NCI-H1417 (cell line): ENCODE measurements at places on chromosomes 7 and 10.

- DNase-seq = peak; percentile 72
These were observed 552.7 kb downstream of the DNAJB6 start for GRCh38 chr7:157889480-157889879.

GRCh38 chr10:7373039-7373438 is 37.8 kb downstream of the SFMBT2 start:
- no peak for DNase-seq

DNA sequence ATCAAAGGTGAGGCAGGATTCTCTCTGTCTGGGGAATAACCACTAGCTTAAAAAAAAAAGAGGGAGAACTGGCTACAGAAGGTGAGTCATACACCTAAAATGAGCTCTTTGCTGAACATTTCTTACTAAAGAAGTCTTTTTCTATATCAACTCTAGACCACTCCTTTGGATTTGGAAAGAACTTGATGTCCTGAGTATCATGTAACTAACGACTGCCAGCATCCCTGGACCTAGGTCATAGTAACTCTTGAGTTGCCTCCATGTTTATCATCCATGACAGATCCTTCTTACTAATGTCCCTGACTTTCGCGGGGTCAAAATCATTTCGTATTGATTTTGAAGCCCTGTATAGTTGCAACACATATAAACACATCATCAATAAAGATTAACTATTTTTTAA is 89.1 kb downstream of the CNOT4 start:
- no peak for DNase-seq

DNA sequence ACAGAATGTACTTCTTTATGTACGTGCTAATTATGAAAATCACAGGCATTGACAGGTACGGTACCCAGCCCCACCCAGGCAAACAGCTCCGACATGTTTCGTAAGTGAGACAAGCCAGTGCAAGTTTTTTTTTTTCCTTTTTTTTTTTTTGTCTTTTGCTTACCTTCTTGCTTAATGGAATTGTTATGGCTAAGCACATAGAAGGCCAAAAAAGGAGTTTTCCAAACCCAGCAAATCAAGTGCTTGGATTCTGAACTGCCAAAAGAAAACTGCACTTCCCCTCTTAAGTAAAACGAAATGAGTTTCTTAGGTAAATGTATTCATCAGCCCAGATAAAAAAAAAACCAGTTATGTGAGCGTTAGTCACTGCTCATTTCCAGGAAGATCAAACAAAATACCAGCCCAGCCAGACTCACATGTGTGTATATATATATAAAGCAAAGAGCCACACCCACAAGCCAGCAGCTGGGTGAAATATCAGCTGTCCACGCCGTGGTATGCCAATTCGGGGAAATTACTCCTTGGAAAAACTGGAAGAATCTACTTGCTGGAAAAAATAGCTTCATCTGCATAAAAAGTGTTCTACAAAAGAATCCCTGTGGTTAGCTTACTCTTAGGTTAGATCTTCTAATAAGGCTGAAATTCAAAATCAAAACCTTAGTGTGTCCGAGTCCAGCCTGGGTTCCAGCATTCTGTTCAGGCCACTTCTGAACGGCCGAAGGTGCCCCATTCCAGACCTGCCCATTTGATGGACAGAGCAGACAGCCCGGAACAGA is 8.0 kb downstream of the KLF6 start:
- DNase-seq = no peak

- DNase-seq = no peak
These were observed 14.0 kb upstream of the ZNF273 start for GRCh38 chr7:64888901-64889685.

DNA sequence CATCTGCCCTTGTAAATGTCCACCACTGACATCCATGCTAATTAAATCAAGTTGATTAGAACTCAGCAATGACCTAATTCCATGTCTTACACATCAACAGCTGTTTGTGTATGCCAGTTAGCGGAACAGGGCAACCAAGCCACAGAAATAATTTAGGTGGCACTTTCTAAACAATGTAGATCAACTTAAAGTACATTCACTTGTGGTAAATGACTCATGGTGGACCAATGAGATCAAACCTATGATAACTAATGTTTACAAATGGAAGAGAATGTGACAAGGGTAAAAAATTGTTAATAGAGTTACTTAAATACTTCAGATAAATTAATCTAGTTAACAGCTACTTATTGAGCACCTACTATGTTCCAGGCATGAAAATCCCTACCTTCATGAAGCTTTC is 63.1 kb upstream of the ICA1 start:
- DNase-seq = no peak

GRCh38 chr7:120280743-120281142 is 7.8 kb downstream of the KCND2 start:
- DNase-seq = no peak

- no peak for DNase-seq
These were observed 163.6 kb downstream of the GNAI1 start for GRCh38 chr7:80298201-80298600.

DNA sequence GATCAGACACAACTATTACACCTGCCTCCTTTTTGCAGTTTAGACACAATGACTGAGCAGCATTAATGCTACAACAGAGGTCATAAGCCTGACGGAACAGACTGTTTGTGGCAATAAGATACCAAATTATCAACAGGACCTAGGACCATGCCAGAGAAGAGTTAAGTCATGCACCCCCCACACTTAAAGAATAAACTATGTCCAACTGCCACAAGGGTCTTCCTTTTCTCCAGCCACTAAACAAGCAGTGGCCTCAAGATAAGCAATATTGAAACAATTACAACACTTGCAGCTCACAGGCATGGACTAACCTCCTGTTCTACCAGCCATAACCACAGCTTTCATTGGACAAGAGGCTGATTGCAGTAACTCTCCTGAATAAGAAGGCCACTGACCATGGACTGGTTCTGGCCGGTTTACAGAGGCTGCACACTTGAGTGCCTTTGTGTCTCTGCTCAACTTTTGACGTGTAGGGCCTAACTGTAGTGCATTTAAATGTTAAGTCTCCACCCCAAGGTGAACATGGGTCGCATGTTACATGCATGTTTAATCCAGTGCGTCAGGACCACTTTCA is 104.4 kb downstream of the STRA8 start:
- no peak for DNase-seq

- no peak for DNase-seq
These were observed 31.4 kb downstream of the ITPRIP start for GRCh38 chr10:104306897-104307296.

DNA sequence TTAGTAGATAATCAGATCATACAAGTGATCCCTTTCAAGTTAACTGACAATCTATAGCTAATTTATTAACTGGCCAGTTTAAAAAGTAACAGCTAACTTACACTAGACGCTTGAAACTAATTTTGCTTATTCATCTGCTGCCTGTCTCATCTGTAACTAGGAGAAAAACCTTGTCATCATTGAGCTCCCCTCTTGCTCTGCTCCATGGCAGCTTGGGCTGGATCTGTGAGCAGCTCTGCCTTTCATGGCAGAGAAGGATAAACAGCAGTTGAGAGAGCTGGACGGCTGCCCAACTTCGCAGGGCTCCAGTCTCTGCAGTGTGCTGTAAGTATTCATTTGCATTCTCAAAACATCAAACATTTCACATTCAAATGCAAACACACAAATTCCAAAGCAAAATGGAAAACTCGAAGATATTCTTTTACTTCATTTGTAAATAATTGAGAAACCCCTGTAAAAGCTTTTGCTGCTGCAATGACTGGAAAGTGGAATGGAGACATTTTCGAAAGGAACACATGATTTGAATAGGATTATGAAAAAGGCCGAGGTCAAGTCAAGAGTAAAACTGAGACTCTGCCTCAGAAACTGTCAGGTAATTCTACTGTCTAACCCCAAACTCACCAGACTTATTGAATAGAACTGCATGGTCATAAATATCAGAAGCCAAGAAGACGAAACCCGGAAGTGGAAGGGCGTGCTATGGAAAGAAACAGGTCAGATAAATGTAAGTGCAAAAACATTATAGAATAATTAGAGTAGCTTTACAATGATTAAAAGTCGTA is 17.6 kb downstream of the SLC35B4 start:
- no peak for DNase-seq

DNA sequence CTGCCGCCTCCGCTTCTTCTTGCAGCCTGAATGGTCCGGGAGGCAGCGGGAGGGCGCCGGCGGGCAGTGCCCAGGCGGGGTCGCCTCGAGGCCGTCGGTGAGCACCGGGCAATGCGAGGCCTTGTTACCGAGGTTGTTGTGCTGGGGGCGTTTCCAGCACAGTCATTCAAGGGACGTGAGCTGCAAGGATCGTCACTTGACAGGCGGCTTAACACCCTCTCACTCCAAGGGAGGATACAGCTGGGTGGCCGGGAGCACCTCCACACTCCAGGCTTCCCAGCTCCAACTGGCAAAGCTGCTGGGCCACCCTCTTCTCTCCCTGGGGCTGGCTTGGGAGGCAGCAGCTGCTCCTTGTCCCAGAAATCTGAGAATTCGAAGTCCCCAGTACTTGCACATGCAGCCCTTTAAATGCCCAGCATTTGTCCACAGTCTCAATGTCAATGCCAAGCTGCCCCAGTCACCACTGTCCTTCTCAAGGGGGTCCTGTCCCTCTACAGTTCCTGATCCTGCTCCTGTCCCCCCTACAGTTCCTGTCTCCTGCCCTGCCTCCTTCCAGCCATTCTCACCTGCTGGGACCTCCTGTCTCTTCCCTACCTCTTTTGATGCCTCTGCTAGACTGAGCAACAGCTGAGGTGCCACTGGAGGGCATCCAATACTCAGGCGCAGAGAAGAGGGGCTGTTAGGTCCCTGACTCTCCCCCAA is 4.4 kb upstream of the HOXA11 start:
- no peak for DNase-seq

DNA sequence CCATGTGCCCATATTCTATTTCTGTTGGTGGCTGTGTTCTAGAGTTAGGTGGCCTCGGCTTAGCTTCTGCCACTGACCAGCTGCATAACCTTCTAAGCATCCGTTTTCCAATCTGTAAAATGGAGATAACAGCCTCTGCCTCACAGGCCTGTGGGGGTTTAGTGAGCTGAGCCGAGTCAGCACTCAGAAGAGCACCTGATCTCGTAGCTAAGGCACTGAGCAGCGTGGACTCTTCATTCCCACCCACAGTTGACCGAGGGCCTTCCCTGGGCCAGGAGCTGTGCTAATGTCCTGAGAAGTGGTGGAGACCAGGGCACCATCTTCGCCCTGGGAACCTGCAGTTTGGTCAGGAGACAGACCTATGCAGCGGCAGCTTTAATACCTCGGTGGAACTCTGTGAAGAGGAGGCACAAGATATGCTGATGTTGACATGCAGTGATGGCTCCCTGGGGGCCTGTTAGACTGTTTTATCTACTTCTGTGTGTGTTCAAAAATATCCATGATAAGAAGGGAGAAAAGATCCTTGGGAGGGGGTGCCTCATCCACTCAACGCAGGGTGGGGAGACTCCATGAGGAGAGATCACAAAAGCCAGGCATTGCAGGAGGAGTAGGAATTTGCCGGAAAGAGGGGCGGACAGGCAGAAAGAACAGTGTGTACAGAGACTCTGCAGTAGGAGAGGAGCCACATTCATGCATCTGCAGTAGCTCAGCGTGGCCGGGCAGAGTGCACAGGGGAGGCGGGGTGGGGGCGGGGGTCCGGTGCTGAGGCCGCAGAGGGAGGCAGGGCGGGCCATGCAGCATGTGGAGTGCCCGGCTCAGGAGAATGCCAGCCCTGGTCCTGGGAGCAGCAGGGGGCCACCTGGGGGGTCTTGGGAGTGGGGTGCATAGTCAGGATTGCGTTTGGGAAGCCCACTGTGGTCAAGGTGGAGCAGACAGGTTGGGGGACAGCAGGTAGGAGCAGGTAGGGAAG is 136.8 kb downstream of the C10orf105 start:
- DNase-seq = no peak

GRCh38 chr7:91835091-91835825 is 45.2 kb downstream of the MTERF1 start:
- DNase-seq = no peak

GRCh38 chr10:70355051-70356021 is 27.1 kb downstream of the LRRC20 start:
- DNase-seq = no peak

DNA sequence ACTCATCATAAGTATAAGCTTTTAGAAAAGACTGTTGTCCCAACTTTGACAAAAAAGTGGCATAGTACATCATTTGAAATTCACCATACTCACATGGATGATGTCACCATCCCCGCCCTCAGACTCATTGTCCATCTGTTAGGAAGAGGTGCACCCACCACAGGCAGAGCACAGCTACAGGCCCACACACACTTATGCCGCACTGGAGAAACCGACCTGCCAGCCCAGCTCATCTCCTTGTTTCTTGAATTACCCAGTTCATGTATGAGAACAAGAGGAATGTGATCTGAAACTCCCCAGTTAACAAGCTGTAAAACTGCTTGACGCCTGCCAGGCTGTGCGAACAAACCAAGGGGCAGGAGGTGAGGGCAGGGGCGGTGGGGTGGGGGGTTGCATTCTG is 312.0 kb downstream of the DPP6 start:
- DNase-seq = no peak

GRCh38 chr10:12564173-12564572 is 214.8 kb downstream of the CAMK1D start:
- DNase-seq = no peak

DNA sequence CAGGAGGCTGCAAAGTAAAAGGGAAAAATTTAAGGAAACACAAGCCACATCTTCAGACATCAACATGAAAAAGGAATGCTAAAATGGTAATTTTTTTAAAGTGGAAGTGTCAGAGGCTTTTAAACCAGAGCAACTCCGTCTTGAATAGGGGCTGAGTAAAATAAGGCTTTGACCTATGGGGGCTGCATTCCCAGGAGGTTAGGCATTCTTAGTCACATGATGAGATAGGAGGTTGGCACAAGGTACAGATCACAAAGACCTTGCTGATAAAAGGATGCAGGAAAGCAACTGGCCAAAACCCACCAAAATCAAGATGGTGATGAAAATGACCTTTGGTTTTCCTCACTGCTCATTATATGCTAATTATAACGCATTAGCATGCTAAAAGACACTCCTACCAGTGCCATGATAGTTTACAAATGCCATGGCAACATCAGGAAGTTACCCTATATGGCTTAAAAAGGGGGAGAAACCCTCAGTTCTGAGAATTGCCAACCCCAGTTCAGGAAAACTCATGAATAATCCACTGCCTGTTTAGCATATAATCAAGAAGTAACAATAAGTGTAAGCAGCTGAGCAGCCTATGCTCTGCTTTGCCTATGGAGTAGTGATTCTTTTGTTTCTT is 128.3 kb downstream of the SKAP2 start:
- DNase-seq = no peak

DNA sequence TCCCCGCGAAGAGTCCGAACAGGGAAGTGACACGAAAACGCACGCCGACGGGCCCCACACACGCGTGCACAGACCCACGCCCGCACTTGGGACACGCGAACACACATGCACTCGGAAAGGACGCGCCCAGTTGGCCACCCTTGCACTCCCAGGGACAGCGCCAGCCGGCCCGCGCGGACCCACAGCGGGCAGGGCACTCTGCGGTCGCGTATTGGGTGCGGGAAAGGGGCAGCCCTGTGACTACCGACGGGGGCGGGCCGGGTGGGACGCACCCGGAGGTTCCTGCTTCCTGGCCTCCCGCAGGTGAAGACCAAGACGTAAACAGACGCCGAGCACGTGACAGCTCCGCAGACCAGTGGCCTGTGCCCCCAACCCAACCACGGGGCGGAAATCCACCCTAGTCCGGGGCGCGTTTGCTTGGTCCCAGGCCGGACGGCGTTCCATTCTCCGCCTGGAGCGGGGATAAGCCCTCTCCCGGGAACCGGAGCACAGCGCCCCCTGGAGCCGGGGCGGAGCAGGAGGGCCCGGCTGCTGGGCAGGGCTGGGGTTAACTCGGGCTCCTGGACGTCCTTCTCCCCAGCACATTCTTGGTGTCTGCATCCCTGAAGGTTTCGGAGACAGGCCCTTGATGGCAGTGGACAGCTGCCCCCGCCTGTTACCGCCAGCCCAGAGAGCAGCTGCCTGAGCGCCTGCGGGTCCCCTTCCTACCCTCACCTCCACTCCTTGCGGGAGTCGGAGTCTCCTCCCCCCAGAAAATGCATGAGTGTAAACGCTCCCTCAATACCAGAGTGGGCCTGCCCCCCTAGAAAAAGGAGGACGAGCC is 2.0 kb upstream of the LZTS2 start:
- peak; percentile 46 for DNase-seq
